ENCODE measurements at places on chromosomes 4 and X.

- no peak for DNase-seq
Observed at GRCh38 chrX:47707031-47707780, 48.2 kb upstream of the UXT start.

- DNase-seq: no peak
Observed at GRCh38 chr4:42252315-42252714, 99.9 kb upstream of the BEND4 start.

- no peak for DNase-seq
Observed at GRCh38 chr4:86947501-86948120, 12.8 kb downstream of the AFF1 start.

- no peak for DNase-seq
Observed at GRCh38 chrX:49177873-49178480, 6.3 kb downstream of the PLP2 start.

DNA sequence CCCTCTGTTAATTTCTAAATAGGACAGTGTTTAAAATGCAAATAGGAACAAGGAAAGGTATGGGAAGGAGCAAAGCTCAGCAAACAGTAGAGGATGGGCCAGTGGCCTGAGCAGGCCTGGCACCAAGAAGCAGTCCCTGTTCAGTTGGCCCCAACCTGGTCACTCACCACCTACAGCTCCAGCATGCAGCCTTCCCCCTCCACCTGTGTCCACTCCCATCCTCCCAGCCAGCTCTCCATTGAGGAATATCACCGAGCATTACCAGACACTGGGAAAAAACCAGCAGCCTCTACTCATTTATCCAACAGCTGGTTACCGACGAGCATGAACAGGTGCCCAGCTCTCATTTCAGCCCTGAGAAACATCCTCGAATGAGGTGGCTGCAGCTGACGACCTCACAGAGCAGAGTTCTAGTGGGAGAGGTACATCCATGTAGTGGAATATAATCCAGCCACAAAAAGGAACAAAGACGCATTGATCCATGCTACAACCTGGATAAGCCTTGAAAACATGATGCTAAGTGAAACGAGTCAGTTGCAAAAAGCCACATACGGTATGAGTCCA lies 25.6 kb downstream of the CD99L2 start:
- DNase-seq: no peak

GRCh38 chr4:112604589-112604988 lies 32.1 kb downstream of the ZGRF1 start:
- no peak for DNase-seq

GRCh38 chrX:154979629-154980028 lies 42.9 kb downstream of the F8 start:
- DNase-seq: no peak

- no peak for DNase-seq
Observed at GRCh38 chr4:129138810-129139496, 43.0 kb downstream of the C4orf33 start.

GRCh38 chr4:16006771-16007446 lies 43.9 kb upstream of the FGFBP2 start:
- no peak for DNase-seq

DNA sequence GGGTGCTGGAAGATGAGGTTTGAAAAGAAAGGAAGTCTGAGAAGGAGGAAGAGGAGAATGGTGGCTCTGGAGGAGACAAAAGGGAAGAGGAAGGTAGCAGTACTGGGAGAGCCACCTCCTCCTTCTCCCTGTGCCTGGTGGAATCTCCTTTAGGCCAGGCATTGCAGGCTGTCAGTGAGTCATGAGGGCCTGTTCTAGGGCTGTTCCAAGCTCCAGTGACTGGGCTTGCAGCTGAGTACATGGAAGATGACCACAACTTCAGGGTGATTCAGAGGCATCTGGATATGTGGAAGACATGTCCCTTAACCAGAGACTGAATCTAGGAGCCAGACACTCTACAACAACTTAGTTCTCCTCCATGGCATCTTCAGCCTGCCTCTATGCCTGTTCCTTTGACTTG lies 107.8 kb downstream of the EFNB1 start:
- DNase-seq: no peak

GRCh38 chr4:25875281-25875745 lies 12.5 kb upstream of the SEL1L3 start:
- no peak for DNase-seq

GRCh38 chr4:184953421-184953945 lies 64.8 kb upstream of the HELT start:
- no peak for DNase-seq

DNA sequence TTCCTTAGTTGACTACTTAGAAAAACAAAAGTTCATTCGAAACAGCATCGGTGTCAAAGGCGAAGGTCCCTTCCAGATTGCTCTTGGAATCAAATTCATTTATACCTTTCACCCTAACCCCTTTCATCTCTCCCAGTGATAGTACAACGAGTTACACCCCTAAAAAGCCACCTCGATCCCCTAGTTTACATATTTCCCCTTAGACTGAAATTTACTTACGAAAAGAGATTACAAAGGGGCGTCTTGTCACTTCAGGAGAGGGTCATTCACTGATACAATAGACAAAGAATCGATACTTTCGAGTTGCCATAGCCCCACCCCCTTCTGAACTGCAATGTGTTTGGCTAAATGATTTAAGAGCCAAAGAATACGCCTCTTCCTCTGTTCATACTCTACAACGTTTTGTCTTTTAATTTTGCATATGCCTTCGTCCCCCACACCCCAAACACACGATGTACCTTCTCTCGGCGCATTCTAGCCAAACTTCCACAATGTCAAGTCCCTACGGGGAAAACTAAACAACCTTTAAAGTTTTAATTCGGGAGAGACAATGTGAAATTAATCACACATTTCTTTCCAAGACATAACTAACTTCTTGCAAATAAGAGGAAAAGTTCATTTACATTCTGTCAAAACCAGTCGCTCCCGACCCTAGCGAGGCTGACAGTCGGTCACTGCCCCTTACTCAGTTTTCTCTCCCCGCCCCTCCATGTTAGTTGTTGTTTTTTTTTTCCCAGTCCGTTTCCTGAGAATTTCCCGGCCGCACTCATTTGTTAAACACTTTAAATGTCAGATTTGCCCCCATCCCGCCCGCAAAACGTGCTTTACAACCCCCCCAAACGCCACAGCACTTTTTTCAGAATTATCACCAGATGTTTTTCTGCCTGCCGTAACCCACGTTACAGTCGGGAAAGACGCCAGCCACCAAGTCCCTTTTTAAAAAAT lies 88.6 kb downstream of the HPRT1 start:
- no peak for DNase-seq

DNA sequence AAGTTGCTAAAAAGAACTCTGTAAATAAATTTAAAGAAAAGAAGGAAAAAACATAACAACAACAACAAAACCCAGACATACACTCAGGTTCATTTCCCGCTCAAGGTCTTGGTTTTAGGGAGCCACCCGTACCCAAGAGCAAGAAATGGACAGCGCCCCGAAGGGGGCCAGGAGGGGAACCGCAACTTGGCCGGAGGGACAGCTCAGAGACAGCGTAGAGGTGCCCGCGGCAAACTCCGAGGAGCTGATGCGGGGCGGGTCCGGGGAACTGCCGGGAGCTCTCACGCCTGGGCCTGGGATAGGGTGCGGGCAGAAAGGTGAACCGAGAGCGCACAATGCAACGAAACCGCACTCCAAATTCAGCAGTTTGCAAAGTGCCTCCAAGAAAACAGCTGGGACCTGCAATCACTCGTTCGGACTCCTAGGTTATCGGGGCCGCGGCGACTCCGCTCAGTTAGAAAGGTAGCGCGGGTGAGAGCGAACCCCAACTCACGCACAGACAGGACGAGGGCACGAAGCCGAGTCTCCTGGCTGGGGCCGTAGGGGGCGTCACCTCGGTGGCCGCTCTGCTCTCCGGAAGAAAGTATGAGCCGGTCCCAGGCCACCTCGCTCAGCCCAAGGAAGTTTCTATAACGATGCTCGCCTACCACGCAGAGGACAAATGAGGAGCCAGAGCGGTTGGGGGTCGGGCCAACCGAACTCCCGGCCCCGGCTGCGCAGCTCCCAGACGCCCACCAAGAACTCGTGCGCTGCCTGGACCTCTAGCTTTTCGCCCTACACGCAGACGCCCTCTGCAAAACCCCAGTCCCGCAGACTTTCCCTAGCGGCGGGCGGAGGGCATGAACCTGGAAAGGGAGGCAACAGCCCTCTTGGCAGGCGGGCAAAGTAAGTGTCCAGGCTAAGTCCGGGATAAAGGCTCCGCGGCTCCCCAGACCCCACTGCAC lies 1.4 kb downstream of the NDNF start:
- DNase-seq: peak; percentile 24

DNA sequence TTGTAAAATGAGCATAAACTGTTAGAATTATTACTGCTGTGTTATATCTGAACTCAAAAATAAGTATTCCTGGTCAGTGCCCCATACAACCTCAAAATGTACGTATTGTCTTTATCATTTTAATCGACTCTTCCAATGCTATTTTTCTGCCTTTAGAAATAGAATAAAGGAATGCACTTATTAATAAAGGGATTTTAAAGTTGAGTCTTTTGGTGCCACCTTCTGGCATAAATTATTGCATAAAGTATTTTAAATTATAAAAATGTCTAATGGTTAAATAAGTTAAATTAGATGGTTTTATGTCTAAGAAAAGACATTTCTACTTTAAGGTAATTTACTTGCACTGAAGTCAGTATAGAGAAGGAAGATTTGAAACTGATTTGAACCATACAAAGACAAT lies 424.0 kb upstream of the NDST4 start:
- no peak for DNase-seq

DNA sequence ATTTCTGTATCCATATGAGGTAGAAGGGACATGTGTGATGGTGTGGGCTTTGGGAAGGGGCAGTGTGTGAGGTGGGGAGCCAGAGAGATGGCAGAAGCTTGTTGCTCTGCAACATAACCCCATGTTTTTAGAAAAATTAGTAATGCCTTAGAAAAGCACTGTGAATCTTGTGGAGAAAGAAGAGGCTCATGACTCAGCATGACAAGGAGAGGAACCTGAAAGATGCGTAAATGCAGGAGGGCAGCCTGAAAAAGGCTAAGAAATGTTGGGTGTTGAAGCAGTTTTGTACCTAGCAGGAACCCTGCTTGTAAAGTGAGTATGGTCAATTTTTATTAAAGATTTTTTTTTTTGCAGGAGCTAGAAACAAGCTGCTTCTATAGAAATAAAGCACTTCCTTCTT lies 59.8 kb downstream of the ARSJ start:
- no peak for DNase-seq

GRCh38 chr4:106450249-106450648 lies 81.7 kb upstream of the GIMD1 start:
- no peak for DNase-seq

DNA sequence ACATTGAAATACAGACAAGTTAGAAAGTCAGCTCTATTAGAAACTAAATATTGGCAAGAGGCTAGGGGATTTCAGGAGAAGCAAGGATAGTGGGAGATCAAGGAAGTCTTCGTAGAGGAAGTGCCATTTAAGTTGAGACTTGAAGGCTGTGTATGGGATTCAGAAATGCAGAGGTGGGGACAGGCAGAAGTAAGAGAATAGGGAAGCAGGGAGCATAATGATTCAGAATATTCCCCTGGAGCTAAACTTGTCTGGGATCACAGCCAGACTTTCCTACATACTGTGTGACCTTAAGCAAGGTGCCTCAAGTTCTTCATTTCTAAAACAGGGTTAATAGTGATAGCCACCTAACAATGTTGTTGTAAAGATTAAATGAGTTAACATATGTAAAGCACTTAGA lies 108.8 kb downstream of the DDIT4L start:
- DNase-seq: no peak

DNA sequence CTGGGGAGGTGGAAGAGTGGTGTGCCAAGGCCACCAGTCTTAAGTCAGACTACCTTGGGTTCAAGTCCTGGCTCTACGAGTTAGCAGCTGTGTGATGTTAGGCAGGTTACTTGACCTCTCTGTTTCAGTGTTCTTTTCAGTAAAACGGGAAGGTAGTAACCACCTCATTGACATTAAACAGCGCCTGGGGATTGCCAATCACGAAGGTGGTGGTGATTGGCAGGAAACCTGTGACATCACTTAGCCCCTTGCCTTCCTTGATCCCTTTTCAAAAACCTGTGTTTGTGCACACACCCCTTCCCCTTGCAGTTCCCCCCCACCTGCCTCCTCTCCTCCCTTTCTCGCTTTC lies 7.6 kb downstream of the KLF3 start:
- DNase-seq: no peak

DNA sequence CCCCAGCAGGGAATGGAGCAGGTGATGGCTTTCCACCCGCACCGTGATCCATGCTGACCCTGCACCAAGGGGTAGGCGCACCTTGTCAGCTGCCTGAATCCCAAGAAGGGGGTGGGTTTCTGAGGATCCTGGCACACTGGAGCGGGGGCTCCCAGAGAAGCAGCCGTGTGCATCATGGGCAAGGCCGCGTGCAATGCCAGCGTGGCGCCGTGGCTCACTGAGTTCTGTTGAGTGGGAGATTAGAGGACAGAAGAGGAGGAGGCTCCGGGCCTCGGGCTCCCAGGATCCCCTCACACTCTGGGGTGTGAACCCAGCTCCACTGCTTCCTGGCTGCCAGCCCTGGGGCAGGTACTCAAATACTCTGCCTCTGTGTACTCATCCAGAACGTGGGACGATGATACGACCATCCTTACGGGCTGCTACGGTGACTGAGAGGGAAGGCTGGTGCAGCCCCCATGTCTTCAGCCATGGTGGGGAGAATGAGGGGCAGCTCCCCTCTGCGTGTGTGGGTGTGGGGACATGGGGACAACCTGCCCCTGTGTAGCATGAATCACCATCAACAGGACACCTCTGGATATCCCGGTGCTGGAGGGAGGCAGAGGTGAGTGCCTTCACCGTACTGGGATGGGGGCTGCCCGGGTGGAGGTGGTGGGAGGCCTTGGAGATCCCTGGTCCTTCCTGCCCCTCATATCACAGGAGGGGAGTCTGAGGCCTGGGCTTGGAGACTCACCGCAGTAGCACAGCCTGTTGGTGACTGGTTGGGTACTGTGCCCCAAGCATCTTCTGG lies 52.6 kb downstream of the CPZ start:
- no peak for DNase-seq

GRCh38 chrX:35819241-35819640 lies 21.1 kb downstream of the MAGEB16 start:
- DNase-seq: no peak

GRCh38 chr4:117971403-117971802 lies 62.9 kb upstream of the NDST3 start:
- DNase-seq: no peak

DNA sequence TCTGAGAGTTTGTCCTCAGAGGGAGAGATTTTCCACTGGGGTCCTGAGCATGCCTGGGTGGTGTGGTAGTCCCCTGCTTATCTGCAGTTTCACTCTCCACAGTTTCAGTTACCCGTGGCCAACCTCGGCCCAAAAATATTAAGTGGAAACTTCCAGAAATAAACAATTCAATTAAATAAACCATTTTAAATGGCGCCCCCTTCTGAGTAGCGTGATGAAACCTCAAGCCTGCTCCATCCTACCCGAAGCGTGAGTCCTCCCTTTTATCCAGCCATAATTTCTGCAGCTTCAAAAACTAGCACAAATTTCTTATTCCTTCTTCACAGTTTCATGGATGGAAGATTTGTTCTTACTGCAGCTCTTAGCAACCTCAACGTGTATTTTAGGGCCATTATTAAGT lies 26.7 kb downstream of the PNMA6E start:
- no peak for DNase-seq

DNA sequence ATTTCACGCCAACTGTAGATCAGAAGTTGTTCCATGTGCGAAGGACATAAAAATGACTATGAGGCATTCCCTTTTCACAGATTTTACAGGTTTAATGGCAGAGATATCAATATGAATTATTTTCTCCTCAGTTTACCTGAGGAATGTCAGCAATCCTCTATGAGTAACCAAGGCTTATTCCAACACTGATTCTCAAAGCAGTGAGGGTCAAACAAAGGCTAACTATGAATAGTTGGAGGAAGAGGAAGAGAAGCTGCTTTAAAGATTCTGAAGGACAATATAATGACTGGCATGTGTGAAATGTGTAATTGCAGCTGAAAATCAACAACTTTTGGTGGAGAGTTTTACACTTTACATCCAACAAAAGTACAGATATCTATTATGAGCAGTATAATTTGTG lies 29.1 kb downstream of the NAF1 start:
- no peak for DNase-seq
